ENCODE measurements at places on chromosomes 6 and 20.

GRCh38 chr20:43189554-43190331, at the start of gene PTPRT:
PTPRT (minus strand) TSS chr20:43189906; CDS start chr20:43189733, 173 bp downstream.
- DNase-seq = no peak

DNA sequence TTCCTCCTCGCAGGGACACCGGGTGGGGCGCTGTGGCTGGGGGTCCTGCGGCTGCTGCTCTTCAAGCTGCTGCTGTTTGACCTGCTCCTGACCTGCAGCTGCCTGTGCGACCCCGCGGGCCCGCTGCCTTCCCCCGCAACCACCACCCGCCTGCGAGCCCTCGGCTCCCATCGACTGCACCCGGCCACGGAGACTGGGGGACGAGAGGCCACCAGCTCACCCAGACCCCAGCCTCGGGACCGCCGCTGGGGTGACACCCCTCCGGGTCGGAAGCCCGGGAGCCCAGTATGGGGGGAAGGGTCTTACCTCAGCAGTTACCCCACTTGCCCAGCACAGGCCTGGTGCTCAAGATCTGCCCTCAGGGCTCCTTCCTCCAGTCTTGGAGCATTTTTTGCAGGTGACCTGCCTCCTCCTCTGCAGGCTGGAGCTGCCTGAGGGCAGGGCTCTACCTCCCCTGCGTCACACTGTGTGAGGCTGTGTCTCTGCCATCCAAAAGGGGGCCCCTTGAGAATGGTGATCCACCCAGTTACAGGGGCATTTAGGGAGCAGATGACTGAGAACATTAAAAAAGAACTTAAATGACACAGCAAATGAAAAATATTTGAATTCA, 3.9 kb upstream of the CNPY3 start:
- no peak for DNase-seq

- DNase-seq = no peak
These were observed 928.9 kb upstream of the CITED2 start for GRCh38 chr6:140303218-140303949.

GRCh38 chr20:62755817-62756724, 40.2 kb upstream of the MRGBP start:
- DNase-seq = peak; percentile 54

DNA sequence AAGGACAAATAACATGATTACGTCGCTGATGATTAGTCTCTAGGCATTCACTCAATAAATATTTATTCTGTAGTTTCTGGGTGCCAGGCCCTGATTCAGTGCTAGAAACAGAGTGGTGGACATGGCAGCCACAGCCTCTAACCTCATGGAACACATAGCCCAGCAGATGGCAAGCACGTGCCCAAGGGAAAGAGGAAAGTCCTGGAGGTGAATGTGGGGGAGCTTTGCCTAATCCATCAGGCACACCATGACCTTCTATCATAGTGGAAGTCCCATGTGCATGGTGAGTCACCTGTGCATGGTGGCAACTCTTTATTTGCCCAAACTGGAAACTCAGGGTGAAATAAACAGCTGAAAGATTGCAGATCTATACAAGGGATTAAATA, 143.0 kb upstream of the TNFAIP3 start:
- peak; percentile 71 for DNase-seq

DNA sequence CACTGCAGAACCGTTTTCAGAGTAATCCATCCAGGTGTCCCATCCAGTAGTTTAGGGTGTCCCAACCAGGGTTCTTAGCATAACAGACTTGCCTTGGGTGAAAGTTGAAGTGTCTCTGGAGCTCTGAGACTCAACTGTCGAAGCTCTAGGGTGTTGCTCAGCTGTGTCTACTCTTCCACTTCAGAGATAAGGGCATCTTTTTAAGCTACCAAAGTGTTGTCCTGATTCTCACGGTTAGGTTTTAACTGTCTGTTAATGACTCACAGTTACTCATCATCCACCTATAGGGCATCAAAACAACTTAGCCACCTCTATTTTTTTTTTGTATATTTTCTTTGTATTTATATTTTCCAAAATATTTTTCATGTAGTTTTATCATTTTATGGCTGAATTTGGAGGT, 36.9 kb upstream of the TBX18 start:
- no peak for DNase-seq

DNA sequence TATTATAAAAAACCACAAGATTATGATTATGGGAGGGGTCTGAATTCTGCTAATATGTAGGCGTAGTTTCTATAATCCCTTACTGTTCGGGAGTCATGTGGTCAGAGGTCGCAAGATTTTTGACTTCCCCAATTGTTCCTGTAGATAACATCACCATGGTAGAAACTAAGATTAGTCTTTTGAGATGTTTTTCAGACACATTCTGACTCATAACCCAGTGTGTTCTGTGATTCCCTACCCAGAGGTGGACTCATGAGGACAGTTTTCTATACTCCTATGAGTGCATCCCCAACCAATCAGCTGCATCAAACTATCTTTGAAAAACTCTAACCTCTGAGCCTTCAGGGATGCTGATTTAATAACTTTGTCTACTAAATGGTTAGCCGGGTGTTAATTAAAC, 175.5 kb downstream of the RFPL4B start:
- no peak for DNase-seq

DNA sequence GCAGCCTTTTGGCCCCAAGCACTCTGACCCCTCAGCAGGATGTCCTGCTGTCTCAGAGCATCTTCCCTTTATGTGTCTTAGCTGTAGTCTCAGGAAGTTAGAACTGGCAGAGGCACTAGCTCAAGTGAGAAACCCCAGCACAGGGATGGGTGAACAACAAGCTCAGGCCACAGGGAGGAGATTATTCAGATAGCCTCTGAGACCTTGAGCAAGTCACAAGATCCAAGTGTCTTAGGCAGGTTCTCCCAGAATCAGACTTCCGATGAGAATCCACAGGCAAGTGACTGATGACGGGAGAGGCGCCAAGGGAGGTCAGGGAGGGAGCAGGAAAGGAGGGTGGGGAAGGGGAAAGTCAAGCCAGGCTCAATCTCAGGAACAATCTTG, 13.0 kb upstream of the SYNDIG1 start:
- no peak for DNase-seq

DNA sequence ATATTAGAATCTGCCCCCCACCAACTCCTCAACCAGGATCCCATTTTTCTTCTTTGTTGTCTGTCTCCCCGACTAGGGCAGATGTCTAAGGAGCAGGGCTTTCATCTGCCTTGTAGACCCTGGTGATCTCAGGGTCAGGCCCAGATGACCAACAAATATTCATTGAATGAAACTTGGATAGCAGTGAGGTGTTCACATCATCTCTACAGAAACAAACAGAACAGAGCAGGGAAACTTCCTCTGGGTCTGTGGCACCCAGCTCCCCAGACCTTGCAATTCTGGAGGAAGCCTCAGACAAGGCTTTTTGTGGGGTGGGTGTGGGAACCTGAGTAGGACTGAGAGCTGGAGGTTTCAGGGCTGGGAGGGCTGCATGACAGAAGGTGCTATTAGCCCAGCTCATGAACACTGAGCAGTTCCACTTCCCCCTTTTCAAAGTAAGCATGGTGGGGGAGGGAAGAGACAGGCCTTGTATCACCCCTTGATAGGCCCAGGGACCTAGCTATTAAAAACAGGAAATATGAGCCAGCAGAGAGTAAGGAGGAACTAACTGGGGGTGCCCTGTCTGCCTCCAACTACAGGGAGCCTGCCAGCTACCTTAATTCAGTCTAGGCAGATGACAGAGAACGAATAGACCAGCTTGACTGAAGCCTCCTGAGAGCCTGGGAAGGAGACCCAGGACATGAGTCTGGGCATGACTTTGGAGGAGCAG, 37.3 kb upstream of the TOP1 start:
- DNase-seq = no peak

GRCh38 chr6:15943423-15943822, 185.5 kb upstream of the MYLIP start:
- DNase-seq = no peak

- DNase-seq = no peak
These were observed 84.5 kb downstream of the HIVEP2 start for GRCh38 chr6:142860498-142860897.
